ENCODE measurements at places on chromosomes 6 and 20.

- DNase-seq = peak; percentile 72
Measured at GRCh38 chr20:62755817-62756724, 40.2 kb upstream of the MRGBP start.

- no peak for DNase-seq
Measured at GRCh38 chr20:32474967-32475811, 109.9 kb downstream of the NOL4L start.

GRCh38 chr6:137912813-137913212 lies 45.8 kb downstream of the TNFAIP3 start:
- no peak for DNase-seq

GRCh38 chr6:156825475-156825874 lies 48.3 kb downstream of the ARID1B start:
- no peak for DNase-seq

DNA sequence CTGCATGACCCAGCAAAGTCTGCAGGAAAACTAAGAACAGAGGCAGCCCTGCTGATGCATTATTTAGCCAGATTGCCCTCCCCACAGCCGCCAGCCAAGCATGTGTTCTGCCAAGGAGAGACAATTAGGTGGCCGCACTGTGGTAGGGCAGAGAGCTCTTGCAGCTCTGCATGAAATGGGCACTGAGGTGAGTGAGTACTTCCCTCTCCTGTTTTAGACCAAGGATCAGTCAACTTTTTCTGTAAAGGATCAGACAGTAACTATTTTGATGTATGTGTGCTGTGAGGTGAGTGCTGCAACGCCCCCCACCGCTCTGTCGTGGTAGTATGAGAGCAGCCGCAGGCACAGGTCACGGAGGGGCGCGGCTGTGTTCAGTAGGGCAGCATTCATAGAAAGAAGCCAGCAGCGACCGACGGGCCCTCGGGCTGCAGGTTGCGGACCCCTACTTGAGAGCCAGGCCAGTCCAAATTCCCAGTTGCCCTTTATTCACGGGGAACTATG lies 23.8 kb upstream of the FAM50B start:
- peak; percentile 52 for DNase-seq

- no peak for DNase-seq
Measured at GRCh38 chr6:7630792-7631191, 40.8 kb downstream of the SNRNP48 start.

Data from NCI-H524 (cell line).